ENCODE measurements at places on chromosomes 3 and 15.

- no peak for DNase-seq
These were observed 164.8 kb downstream of the ERC2 start for GRCh38 chr3:56303487-56303886.

- DNase-seq = no peak
These were observed 122.7 kb downstream of the PLD1 start for GRCh38 chr3:171687581-171687980.

DNA sequence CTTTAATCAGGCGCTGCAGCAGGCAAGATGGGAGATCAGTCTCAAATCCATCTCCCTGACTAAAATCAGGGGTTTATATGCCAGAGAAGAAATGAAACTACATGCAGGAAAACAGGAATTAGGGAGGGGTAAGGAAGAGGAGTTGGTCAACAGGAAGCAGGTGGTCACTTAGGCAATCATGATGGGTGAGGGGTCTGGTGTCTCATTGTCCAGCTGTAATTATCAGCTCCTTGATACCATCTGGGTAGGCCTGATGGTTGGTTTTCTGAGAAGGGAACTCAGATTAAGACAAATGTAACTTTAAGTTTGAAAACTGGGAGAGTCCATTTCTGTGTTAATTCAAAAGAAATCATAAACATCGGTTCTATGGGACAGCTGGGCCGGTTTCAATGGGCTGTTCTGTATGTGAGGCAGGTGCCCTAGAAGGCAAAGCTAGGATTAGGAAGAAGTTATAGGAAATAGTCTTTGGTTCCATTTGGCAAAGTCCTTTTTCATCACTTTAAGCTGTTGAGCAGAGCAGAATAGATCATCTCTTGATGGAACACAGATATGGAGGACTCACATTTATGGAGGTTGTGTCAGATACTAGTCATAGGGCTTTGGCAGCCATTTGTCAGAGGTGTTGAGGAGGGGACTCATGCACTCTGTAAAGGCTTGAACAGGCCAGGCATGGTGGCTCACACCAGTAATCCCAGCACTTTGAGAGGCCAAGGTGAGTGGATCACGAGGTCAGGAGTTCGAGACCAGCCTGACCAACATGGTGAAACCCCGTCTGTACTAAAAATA is 149.4 kb downstream of the VGLL4 start:
- no peak for DNase-seq

DNA sequence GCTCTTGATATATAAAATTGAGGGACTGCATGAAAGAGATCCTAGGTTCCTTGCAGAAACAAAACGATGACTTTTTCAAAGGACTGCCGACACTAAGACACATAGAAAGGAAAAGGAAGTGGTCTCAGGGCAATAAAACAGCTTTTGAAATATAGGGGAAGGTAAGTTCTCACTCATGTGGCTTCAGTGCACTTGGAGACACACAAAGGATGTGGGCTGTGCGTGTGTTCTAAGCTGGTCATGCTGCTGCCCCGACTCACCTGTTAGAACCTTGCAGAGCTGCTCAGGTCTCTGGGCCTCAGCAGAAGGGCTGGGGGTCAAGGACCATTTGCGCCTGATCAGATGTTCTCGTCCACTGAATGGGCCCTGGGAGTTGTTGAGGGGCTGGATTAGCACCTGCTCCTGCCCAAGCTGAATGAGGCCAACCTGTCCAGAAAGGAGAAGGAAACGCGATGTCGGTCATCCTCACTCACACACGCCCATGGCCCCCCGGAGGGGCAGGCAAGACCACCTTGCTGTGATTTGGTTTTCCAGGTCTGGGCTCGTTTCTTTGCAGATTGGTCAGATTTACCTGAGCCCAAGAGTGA is 11.1 kb downstream of the ADAMTS17 start:
- no peak for DNase-seq

- no peak for DNase-seq
These were observed 2.3 kb downstream of the SEMA3G start for GRCh38 chr3:52442409-52443267.

- no peak for DNase-seq
These were observed 85.8 kb upstream of the CACNA2D3 start for GRCh38 chr3:54036543-54036942.

DNA sequence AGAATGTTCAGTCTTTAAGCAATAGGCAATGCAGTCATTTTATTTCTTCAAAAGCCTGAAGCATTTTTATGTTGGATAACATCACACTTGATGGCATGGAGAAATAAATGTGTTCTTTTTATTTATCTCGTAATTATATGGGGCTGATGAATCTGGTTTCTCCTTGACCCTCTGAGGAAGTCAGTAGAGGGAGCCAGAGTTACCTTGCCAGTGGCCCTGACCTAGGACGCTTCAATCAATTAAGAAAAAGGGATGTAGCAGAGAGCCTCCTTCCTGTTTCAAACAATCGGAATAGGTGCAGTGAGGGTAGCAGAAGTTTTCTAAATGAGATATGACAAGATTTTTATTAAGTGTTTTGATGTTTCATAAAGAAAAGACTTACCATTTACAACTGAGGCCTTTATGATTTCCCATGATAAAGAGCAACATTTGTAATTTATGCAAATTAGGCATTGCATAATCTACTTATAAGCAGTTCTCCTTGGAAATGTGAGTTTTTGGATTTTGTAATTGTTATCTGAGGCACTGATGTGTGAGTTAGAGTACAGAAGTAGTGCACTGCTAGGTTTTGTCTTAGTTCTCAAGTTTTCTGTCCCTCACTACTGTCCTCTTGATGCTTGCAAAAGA is 129.1 kb downstream of the RAP2B start:
- DNase-seq = no peak

DNA sequence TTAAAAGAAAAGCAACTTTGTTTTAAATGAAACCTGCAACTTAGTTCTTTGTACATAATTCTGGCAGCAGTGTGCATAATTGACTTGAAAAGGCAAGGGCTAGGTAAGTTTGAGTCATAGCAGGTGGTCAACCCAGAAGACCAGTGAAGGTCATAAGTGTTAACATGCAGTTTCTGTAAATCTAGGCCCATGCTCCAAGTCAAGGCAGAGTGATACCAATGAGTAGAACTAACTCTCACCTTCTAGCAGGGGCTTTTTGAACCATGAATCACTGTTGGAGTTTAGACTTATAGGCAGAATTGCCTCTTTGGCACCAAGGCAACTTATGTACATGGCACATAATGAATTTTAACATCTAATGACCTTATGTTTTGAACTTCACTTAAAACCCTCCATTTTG is 29.5 kb upstream of the IL20RB start:
- no peak for DNase-seq

GRCh38 chr3:45411081-45411480 is 22.7 kb downstream of the LARS2 start:
- no peak for DNase-seq

DNA sequence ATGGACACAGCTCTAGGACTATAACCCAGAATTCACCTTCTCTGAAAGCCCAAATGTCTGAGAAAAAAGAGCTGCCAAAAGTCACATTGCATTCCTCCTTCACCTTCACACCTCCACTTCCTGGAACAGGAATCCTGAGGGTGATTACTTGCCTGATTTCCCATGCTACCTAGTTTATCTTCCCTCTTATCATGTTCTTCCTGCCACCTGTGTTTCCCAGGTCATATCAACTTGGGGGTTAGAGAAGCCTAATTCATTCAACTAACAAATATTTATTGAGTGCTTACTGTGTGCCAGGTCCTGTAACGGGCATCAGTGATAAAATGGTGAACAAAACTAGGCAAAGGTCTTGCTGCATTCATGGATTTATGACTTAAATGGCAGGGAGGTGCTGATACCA is 279.6 kb upstream of the WNT5A start:
- no peak for DNase-seq

DNA sequence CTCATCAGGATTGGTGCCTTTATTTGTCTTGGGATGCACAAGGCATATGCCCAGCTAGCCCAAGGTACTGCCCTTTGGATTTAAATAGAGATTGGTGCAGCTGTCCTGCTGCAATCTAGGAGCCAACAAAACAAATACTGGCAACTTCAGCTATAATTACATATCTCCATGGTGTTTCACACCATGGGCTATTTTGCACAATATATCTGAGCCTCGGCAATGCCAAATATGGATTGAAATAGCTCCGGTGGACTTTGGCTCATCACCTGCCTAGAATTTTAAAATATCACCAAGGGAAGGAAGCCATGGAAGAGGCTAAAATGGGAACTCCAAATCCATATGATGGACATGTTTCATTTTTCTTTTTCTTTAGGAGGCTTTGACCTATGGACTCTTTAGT is 367.8 kb upstream of the UMPS start:
- DNase-seq = no peak

GRCh38 chr3:160134964-160135363 is 90.3 kb upstream of the C3orf80 start:
- DNase-seq = no peak

DNA sequence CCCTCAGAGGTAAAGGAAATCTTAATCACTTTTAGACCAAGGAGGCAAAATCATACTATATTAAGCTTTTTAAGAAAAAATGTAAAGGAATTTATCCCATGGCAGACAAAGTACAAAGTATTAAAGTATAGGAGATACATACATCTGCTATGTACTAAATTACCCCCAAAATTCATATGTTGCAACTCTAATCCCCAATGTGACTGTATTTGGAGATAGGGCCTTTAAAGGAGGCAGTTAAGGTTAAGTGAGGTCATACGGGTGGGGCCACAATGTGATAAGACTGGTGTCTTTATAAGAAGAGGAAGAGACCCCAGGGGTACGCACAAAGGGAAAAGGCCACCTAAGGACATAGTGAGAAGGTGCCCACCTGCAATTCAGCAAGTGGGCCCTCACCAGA is 657.0 kb upstream of the ADAMTS9 start:
- DNase-seq = no peak

All from RWPE2 (cell line).